ENCODE measurements at places on chromosomes 2 and 18.

GRCh38 chr2:65232636-65233035, 5.0 kb downstream of the ACTR2 start:
- DNase-seq = no peak

- DNase-seq = no peak
Observed at GRCh38 chr18:23924813-23925212, 89.7 kb upstream of the TTC39C start.

- peak; percentile 89 for DNase-seq
Observed at GRCh38 chr2:86808315-86809161, 17.8 kb upstream of the CD8A start.

- no peak for DNase-seq
Observed at GRCh38 chr2:216860426-216861137, 718 bp upstream of the TNP1 start.

DNA sequence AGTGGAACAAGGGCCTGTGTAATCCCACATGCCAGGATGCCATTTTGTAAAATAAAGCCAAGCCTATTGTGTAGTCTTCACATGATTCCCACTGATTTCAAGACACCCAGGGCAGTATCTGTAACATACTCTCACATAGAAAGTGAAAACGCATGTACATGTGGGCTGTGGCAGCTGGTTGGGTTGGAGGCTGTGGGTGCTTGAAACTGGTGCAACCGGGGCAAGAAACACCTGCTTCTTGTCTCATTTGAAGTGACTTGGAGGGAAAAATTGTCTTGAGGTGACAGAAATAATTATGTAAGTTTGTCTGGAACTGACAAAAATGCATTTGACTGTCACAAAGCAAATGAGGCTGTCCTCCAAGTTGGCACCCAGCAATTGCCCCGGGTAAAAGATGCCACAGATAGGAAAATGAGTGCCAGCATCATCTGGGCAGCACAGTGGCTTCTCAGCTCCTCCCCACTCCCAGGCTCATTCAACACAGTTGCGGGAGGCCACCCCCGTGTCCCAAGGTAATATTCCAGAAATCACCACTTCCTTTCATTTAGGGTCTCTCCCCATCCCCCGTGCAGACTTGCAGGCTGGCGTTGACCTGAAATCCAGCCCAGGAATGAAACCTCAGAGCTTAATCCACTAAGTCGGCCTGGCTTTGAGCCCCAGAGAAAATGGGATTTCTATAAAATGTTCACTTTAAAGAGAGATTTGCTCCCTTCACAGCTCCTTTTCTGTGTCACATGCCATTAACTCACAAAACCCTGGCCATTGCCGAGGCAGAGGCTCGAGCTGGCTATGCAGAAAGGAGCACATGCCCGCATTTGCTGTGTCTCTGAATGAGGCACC, 293.9 kb upstream of the PARD3B start:
- DNase-seq = no peak

DNA sequence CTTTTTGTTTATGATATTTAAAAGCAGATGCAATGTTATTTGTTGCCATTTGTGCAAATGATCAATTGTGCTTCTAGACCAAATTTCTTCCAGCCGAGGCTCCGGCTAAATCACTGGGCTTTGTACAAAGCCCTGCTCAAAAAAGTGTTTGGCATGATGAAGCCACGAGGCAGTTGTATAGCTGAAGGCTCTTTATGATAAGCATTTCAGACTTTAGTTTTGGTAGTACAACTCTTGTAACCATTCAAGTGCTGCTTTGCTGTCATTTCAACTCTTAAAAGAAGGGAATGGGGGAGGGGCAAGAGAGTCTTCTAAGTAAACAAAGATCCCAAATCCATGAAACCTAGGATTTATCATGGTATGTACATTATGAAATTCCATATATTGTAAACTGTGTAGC, 3.3 kb upstream of the ZNF532 start:
- DNase-seq = no peak

DNA sequence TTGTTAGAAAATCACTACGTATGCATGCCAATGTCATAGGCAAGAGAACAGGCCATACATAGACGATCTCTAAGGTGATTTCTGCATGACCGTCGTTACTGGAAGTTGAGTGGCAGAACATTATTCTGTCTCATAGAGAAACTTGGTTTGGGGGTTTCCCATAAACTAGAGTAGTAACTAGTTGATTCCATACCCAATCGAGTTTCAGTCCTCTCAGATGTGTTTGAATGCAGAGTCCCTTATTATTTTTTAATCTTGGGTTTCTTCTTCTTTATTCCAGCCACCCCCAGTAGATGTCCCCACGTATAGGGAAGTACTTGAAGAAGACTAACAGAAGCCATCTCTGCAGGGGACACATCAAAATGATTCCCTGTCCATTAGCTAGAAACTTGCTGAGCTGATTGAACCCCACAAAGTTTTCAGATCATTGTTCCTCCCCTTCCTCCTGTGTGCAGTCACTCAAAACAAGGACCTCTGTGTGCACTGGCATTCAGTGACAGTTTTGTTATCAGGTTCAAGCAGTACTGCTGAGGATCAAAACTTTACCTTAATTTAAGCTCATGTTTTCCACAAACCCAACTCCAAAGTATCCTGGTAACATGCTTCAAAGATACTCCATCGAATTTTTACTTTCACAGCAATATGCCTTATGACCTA, 68.4 kb upstream of the CDCA7 start:
- no peak for DNase-seq

- no peak for DNase-seq
Observed at GRCh38 chr2:191636235-191636543, 41.7 kb upstream of the NABP1 start.

GRCh38 chr2:221336967-221337366, 235.1 kb downstream of the EPHA4 start:
- no peak for DNase-seq

DNA sequence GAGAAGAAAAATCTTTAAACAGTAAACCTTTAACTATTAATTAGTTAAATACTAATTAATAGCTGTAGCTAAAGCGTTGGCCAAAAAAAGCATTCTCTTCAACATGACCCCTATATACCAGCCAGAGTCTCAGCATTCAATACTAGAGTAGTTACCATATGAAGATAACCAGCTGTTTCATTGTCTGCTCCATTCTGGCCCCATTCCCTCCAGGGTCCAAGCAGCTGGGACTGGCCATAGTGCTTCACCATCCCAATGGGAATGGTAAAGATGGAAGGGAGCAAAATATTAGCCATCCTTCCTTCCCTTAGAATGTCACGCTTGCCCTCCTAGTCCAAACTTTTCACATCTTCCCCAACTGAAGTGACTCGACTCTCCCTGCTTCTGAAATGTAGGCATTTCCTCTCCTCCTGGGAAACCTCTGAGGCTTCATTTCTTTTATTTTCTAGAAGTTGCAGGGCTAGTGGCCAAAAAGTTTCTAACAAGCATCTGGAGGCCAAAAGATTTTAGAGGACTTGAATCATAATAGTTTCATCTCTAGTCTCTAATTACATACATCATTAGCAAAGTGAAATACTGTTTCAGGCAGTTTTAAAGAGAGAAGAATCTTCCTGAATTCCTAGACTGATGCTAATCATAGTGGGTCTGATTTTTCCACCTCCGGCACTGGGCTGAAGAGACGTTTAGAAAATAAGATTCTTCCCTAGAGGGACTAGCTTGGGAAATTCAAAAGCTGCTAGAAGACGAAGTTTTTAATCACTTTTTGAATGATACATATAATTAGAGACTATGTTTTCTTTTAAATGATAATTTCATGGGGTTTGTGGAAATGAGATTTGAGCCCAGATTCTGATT, 52.7 kb downstream of the CCDC68 start:
- DNase-seq = no peak

- DNase-seq = no peak
Observed at GRCh38 chr2:217016796-217017419, 157.0 kb upstream of the TNP1 start.

DNA sequence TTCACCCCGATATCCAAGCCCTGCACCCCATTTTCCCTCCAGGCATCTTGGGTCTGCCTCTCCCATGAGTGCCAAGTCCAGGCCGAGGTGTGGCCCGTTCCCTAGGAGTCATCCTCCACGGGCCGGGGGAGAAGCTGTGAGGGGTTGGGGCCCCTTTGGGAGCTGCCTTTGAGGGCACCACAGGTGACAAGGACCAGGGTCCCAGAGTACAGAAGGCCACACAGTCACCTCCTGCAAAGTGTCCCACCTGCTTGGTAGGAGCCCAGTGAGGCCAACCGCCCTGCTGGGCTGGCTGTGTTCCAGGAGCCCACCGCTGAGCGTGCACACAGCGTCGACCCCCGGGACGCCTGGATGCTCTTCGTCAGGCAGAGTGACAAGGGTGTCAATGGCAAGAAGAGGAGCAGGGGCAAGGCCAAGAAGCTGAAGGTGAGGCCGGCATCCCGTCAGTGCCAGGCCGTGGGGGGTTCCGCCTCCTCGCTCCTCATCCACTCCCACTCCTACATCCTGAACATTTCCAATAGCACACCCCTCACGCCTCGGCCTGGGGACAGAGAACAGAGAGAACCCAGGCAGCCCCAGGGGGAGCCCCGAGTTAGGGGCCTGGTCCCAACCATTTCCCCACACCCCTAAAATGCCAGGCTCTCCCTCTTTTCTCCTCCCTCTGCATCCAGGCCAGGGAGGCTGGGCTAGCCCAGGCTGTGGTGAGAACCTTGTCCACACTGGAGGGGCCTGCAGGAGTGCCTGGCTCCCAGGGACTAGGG, 2.7 kb downstream of the ERFE start:
- DNase-seq = no peak

DNA sequence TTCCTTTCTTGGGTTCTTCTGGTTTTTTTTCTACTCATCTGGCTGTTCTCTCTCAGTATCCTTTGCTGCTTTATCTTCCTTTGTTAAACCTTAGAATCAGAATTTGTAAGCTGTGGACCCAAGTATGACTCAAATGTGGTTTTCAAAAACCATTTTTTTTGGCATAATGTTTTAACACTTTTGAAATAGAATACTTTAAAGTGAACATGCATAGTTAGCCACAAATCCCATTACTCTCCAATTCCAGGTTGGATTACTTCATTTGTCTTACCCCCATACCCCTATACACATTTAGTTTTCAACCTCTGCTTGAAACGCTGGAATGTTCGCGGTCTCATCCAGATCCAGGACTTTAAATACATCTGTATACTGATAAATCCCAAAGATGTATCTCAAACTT, 29.1 kb downstream of the ALMS1 start:
- no peak for DNase-seq

GRCh38 chr2:62343206-62343605, 147.3 kb downstream of the B3GNT2 start:
- DNase-seq = no peak

DNA sequence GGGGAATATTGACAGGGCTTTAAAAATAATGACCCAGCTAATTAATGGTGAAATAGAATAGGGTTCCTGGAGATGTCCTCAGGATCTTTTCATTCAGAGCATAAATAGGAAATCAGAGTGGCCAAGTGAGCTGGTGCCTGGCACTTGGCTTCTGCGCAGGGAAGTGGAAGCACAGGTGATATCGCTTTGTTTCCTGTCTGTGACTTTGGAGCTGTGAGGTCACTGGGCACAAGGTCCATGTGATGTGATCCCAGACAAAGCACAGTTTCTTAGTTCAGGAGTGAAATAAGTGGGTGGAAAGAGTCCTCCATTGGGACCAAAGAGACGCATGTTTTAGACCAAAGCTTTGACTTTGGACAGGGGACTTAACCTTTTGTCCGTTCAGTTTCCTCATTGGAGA, 338.3 kb downstream of the CYRIA start:
- no peak for DNase-seq

GRCh38 chr18:57762686-57763085, 40.4 kb downstream of the ATP8B1 start:
- DNase-seq = no peak

GRCh38 chr2:19579461-19579860, 221.0 kb upstream of the OSR1 start:
- no peak for DNase-seq

DNA sequence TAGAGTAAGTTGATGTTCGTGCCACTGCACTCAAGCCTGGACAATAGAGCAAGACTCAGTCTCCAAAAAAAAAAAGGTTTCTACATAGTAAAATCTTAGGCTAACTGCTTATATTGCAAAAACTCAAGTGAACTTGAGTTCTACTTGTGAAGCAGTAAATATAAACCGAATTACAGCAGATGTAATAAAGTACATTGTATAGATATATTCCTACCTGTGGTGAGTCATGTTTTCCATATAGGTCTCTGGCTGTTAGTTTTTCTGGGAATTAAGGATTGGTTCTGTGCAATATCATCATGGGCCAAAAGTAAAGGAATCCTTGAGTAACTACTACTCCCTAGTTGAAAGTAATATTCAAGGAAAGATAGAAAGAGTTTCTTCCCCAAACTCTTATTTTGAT, 159.9 kb downstream of the DYM start:
- no peak for DNase-seq

- DNase-seq = no peak
Observed at GRCh38 chr2:118493213-118493612, 354.2 kb downstream of the EN1 start.

DNA sequence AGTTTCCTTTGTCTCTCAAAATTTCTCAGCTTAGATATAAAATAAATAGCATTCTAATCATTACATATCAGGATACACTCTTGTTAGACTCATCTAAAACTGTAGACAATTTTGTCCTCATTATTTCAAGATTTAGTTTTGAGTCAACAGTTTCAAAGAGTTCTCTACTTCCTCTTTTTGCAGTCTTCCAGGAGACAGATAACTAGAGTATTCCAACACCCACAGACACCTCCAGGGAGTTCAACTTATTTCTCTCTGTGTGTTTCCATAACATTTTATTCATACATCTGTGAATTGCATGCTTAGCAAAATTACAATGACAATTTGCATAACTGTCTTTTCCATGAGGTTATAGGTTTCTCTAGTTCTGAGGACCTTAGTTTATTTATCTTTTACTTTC, 166.6 kb upstream of the HNMT start:
- DNase-seq = no peak

DNA sequence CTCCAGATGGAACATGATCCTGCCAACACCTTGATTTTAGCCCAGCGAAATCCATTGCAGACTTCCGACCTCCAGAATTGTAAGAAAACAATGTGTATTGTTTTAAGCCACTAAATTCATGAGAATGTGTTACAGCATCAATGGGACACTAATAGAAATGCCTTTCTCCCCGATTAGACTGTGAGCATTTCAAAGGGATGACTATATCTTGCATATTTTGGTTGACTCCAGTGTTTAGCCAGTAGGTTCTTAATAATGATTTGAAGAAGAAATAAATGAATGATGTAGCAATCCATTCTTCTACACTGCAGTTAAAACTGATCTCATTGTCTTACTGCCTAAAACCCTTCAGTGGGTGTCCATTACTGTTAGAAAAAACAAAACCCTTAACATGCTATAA, 67.4 kb upstream of the ACVR1C start:
- DNase-seq = no peak

DNA sequence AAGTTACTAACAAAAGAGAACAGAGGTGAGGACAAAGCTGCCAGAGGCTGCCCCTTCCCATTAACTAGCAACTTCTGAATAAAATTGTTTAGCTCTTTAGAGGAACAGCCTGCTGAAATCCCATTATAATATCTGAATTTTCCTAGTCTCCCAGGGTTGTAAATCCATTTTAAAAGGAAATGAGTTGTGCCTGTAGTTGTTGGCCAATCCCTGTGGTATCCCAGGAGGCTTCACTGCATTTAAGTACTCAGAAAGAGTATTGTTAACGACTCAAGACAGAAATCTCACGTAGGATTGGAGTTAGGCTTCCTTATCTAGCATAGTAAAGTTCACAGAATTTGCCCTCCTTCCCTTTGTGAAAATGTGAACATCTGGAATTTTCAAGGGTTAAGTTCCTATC, 8.9 kb downstream of the LAPTM4A start:
- DNase-seq = no peak

GRCh38 chr2:61493523-61493942, 22.6 kb upstream of the USP34 start:
- DNase-seq = no peak

GRCh38 chr18:60892855-60893254, 440.4 kb upstream of the CDH20 start:
- no peak for DNase-seq

GRCh38 chr2:206556357-206556949, 85.8 kb upstream of the FAM237A start:
- DNase-seq = no peak

All from stimulated activated CD4-positive, alpha-beta T cell treated with anti-CD3 and anti-CD28 coated beads, Interleukin-4, amount 100 ng/mL, for 4 hours (primary cell).